ENCODE measurements at places on chromosomes 12 and 14.

DNA sequence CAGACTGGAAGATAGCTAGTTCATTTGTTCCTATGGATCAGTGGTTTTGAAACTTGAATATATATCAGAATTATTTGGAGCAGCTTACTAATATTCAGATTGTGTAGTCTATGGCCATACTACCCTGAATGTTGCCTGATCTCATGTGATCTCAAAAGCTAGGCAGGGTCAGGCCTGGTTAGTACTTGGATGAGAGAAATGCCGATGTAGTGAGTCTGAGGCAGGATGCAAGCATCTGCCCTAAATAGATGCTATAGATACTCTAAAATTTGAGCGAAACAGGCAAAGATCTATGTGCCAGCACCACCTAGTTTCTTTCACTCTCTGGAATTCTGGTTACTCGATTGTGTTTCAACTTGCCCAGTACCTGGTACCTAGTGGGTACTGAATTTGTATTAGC, 40.9 kb downstream of the FRMD6 start:
- DNase-seq, result no peak

DNA sequence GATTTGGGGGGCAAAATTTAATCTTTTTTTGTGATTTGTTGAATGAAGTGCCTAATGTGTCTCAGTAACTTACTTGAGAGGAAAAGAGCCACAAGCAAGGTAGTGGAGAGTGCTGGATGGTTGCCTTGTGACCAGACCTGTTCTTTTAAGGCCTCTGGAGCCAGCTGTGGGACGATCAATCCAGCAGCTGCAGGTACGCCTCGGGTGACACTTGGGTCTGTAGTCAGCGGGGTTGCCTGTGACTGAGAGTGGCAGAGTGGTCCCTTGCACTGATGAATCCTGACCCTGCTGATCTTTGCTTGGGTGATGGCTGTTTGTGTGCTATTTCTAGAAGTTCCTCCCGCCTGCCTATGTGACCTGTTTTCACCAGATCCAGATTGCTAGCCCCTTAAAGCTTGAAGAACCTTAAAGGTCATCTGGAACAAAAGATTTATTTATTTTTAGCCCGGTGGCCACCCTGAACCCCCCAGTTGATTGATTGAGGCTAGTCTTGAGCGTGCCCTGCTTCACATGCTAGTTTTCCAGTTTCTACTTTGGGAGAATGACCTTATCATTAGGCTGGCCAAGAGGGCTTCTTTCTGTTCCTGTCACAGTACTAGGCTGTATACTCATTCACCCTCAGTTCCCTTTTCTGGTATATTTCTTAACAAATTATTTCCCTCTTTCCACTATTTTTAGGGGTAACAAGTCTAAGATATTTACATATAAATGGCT, 23.2 kb downstream of the PRKCH start:
- no peak for DNase-seq

GRCh38 chr12:6768990-6769389, 2.8 kb downstream of the PTMS start:
- no peak for DNase-seq

GRCh38 chr12:100827901-100828520, 33.4 kb downstream of the ANO4 start:
- no peak for DNase-seq

- DNase-seq, result no peak
Observed at GRCh38 chr14:89025561-89026236, 201.2 kb downstream of the TTC8 start.

- no peak for DNase-seq
Observed at GRCh38 chr12:29759950-29760349, 23.8 kb downstream of the TMTC1 start.

DNA sequence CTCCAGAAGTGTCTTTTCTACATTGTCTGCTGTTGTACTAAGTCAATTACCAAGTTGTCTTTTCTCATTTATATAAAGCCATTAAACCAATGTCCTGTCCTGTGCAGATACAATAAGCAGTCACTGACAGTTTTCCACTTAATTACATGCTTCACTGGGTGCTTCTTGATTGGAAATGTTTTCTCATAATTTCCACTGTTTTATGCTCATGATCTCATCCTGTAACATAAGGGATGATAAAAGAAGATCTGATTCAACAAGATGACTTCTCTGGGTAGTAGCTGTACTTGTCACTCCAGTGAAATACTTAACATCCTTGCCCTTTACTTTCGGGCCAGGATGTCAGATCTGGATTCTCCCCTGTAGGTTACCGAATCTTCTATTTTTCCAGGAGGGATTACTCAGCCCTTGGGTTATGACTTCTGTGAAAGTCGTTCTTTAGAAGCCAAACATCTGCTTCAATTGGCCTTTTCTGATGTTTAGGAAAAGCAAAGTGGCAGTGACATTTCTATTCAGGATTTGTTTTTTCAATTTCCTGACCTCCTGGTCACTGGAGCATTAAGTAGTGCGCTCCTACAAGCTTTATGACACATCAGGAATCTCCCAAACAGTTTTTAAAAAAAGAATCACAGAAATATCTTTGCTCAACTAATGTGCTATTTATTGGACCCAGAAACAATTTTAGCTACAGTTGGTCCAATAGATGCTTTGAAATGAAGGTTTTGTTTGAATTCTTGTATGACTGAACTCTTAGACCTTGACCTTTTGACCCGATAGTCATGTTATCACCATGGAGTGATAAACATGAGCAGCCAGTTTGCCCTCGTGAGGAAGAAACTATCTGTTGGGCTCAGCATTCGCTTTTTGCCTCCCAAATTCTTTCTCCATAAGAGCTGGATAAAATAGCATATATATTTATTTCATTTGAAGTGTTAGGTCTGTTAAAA, 234.5 kb upstream of the SSTR1 start:
- no peak for DNase-seq

GRCh38 chr12:2356601-2357125, 303.9 kb downstream of the CACNA1C start:
- DNase-seq, result no peak

DNA sequence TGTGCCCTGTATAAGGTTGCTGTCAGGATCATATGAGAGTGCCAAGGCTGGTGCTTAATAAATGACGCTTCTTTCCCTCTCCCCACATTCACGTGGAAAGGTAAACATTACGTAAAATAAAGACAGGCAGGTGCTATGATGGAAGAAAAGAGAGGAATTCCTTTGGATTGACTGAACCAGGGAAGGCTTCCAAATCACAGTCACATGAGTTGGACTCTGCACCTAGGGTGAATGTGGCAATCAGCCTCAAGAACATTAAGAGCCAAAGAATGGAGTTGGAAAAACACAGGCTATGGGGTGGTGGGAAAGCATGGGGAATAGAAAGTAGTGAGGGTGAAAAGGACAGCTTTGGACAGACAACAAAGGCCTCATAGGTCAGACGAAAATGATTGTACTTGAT, 473.1 kb downstream of the VRK1 start:
- no peak for DNase-seq

DNA sequence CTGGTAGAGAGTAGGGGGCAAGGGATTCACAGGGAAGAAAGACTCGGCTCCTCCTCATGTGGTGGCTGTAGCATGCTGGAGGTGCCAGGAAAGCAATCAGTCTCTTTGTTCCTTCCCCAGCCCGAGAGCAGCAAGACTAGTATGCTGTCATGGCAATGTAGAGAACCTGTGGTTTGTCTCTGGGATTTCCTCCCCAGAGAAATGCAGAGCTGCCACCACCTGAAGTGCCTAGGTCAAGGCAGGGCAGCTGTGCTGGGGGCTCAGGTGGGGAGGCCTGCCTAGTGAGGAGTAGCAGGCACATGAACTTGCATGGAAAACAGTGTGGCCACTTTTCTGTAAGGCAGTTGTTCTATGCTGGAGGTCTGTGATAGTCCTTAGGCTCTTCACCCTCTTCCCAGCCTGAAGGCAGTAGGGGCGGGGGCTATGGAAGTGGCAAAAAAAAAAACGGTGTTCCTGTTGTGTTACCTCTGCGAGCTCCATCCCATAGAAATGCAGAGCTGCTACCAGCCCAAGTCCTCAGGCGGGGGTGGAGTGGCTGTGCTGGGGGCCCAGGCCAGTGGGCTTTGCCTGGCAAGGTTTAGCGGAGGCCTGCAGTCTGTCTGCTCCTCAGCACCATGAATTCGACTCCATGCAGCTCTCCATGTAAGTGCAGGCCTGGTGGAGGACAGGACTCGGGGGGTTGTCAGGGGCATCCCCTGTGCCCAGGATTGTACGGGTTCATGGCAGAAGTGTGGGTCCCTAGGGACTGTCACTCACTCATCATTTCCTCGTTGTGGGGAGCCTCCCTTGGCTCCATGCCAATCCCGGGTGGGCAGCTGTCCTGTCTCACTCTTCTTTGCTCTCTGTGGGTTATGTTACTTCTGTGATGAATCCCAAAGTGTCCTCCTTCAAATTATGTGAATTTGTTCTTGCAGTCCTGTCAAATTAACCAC, 4.1 kb upstream of the CLEC4D start:
- no peak for DNase-seq

DNA sequence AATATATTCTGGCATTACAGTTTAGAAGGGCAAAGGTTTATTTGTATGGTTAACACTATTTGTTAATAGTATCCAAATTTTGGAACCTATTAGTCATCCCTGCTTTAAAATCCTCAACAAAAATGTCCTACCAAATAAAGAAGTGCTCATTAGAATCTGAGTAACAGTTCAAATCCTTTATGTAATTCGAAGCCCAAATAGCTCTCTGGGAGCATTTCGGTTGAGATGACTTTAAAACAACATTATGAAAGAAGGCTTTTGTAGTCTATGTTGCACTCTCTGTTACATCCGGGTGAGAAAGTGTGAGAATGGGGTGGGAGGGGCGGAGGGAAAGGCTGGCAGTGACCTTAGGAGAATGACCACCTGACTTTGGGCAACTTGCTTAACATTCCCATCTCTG, 59.7 kb downstream of the SLC38A1 start:
- no peak for DNase-seq

DNA sequence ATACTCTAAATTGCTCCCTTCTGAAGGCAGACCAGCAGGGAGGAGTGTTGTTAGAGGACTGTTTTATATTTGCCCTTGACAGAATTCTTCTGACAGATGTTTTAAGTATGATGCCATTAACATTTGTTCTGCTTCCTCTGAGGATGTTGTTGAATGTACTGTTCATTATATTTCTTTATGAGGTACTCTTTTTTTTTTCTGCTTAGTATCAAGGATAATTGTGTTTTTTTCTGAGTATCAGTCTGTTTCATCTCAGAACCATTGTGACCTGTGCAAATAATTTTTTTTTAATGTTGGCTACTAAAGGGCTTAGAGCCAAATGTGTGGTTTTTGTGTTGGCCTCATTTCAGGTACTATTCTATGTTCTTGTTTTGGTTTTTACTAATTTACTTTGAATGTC, 10.6 kb downstream of the METAP2 start:
- DNase-seq, result no peak

DNA sequence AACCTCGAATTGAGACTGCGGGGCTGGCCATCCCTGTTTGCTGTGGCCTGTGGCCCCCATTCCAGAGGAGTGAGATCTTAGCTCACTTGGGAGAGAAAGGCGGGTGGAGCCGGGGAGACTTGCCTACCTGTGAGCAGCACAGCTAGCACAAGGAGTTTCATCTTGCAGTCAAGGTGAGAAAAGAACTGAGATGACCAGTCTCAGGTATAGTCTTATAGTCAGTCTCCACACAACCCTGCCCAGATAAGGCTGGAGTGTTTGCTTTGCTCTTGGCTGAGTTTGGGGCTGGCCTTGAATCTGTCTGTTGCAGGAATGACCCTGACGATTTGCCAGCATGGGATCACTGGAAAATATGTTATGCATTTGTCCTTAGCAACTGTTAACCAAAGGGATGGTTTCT, at the start of gene PLA2G1B:
Gene PLA2G1B (minus strand): TSS at position 187 of the 400 bp plus-strand sequence. CDS start 26 bp downstream, at position 161.
- no peak for DNase-seq

DNA sequence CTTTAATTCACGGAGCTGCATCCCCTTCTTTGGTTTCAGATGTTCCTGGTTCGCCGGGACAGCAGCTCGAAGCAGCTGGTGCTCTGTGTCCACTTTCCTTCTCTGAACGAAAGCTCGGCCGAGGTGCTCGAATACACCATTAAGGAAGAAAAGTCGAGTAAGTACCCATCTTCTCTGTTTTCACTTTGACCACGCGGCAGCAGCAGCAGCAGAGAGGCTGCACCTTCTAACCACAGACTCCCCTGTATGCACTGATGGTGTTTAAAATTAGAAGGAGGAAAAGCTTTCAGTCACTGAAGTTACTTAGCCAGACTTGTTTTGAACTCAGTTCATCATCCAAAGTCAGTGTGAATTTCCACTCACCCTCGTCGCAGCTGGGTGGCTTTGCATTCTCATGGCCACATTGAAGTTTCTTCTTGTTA, 63.8 kb downstream of the RIN3 start:
- peak; percentile 12 for DNase-seq

DNA sequence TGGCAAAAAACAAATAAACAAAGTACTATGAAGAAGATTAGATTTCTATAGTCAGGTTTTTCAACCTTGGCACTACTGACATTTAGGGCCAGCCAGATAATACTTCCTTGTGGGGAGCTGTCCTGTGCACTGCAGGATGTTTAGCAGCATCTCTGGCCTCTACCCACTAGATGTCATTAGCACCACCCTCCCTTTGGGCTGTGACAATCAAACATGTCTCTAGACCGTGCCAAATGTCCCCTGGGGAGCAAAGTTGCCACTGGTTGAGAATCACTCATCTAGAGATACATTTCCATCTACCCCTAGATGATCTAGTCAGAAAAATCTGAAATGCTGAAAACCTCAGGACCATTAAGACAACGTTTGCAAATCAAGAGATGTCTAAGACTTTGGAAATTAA, 29.9 kb downstream of the SRRM4 start:
- no peak for DNase-seq

DNA sequence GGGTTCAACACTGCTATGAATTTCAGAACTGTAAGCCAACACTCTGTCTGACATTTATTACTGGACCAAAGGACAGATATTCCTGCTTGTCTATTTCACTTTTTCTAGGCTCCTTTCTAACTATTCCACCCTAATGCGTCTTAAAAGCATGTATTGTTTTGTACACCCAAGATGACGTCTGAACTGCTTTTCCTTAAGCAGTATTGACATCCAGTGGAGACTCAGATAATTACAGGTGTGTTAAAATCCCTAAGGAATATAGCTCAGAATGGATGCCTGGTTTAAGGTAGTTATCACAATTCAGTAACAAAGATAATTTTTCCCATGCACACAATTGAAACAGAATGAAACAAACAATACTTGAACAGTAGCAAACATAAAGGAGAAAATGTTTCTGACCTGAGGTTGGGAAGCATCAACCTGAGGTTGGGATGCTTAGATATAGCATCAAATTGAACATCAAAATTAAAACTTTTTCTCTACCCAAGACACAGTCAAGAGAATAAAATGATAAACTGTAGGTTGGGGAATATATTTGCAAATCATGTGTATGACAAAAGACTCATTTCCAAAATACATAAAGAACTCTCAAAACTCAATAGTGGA, 93.7 kb upstream of the PTPRR start:
- no peak for DNase-seq

DNA sequence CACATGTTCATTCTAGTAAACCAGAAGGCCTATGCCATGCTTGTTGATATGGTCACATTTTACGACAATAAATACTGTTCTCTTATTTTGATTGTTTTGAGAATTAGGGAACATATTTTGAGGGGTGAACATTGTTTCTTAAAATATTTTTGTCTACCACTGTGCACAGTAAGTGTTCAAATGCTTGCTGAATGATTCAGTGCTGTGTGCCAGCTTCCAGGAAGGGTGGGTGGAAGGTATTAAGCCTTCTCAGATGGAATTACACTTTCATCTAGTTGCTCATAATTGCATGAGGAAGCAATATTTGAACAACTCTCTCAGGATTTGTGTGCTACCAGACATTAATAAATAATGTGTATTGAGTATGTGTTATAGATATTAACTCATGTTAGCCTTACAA, 15.5 kb upstream of the TMX1 start:
- DNase-seq, result no peak
